NCI-H526 treated with DMSO at 0.1 percent for 48 hours (cell line): ENCODE measurements at places on chromosomes 7 and 10.

- DNase-seq: no peak
These were observed 13.7 kb downstream of the SRGN start for GRCh38 chr10:69101451-69102095.

DNA sequence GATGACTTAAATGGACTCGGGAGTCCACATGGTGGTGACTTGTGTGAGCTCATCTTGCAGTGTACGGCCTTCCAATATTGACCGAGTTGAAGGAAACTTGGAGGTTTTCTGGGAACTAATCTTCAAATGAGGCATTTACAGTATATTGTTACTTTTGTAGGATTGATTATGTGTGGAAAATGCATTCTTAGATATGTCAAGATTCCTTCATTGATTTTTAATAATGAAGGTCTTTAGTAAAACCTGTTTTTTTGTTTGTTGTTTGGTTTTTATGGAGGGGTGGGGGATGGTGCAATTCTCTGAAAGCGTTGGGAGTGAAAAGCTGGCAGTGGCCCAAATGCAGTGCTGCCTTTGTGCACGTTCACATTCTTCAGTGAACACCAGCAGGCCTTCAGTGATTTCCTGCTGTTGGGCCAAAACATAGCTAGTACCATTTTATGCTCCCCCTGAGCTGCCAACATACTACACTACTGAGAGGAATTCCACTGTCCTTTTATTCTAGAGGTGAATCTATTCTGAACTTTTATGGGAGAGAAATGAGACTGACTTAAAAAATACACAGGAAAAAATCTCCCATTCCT, 50.4 kb downstream of the CCNY start:
- DNase-seq: no peak

DNA sequence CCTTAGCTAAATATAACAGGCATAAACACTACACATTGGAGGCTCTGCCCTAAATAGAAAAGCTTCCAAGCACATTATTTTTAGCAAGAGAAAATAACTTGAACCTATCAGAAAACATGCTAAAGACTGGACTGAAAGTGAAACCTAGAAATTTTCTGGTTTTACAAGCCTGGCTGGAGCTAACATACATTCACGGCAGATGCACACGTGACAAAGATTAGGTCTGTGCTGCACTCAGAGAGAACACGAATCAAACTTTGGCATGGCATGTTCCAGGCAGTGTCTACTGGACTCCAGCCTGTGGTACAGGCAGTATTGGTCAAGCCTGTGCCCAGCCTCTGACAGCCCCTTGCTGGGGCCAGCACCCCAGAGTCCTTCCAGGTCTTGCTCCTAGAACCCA, 94.1 kb upstream of the PCBD1 start:
- no peak for DNase-seq

DNA sequence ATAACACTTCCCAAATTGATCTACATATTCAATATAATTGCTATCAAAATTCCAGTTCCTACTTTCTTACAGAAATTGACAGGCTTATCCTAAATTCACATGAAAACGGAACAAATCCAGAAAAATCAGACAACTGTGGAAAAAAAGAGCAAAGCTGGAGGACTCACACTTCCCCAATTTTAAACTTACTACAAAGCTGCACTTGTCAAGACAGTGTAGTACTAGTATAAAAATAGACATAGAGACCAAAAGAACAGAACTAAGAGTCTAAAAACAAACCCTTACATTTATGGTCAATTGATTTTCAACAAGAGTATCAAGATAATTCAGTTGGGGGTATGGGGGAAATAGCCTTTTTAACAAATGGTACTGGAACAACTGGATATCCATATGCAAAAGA, 27.5 kb downstream of the LMBR1 start:
- DNase-seq: no peak

DNA sequence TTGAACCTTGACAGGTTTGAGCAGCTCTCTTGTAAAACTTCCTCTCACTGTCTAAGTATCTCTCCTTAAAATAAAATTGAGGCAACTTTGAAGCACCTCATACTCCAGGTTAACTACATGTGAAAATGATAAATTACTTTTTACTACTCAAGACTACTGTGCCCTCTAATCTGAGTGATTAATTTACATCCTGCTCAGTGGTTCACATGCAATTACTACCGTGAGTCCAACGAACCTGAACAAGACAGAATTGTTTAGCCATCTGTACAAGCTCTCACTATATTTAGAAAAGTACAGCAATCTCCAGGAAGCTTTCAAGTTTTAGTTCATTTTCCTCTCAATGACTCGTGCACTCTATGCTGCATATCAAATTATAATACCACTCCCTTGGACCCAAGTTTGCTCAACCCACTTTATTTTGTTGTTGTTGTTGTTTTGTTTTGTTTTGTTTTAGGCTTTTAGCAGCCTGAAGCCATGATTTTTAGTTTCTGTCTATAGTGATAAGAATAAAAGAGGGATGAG, 21.2 kb downstream of the PDE1C start:
- no peak for DNase-seq

DNA sequence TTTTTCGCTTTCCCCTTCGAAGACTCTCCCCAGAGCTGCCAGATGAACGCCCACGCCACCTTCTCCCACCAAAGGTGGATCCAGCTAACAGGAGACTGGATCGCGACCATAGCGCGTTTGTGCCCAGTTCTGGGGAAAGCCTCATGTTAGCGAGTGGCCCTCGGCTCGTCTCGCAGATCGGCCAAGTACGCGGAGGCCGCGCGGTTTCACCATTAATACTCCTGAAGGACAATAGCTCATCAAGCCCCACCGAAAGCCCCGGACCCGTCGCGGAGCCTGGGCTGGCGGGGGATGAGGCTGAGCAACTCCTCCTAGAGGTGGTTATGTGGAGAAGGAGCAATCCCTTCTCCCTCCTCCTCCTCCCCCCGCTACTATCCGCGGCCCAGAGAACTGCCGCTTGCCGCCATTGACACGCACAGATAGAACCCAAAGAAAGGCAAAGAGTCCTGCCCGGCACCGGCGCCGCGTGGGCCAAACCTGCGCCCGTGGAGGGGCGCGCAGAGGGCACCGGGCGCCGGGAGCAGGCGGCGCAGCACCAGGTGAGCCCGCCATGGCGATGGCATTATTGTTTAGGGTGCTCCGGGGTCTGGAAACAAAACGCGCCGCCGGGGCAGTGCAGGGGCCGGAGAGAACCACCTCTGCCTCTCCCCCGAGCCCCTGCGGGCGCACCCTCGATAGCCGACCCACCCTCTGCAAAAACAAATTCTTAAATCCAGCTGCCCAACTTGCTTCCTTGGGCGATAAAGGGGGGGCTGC, at the start of gene MACROH2A2:
Gene MACROH2A2, plus strand, starts transcription at position 385 of the 756 bp plus-strand sequence. CDS start 22,813 bp downstream, outside the sequence.
- DNase-seq: peak; percentile 53

DNA sequence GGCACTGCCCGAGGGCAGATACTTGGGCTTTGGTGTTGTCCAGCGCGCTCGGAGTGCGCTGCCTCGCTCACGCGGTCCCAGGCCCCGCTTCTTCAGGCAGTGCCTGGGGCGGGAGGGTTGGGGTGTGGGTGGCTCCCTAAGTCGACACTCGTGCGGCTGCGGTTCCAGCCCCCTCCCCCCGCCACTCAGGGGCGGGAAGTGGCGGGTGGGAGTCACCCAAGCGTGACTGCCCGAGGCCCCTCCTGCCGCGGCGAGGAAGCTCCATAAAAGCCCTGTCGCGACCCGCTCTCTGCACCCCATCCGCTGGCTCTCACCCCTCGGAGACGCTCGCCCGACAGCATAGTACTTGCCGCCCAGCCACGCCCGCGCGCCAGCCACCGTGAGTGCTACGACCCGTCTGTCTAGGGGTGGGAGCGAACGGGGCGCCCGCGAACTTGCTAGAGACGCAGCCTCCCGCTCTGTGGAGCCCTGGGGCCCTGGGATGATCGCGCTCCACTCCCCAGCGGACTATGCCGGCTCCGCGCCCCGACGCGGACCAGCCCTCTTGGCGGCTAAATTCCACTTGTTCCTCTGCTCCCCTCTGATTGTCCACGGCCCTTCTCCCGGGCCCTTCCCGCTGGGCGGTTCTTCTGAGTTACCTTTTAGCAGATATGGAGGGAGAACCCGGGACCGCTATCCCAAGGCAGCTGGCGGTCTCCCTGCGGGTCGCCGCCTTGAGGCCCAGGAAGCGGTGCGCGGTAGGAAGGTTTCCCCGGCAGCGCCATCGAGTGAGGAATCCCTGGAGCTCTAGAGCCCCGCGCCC, at the start of gene NPY:
Gene NPY, plus strand, starts transcription at position 294 of the 802 bp plus-strand sequence. CDS start 1,051 bp downstream, outside the sequence.
- no peak for DNase-seq

- no peak for DNase-seq
These were observed 159.6 kb downstream of the EGFR start for GRCh38 chr7:55178292-55178862.

DNA sequence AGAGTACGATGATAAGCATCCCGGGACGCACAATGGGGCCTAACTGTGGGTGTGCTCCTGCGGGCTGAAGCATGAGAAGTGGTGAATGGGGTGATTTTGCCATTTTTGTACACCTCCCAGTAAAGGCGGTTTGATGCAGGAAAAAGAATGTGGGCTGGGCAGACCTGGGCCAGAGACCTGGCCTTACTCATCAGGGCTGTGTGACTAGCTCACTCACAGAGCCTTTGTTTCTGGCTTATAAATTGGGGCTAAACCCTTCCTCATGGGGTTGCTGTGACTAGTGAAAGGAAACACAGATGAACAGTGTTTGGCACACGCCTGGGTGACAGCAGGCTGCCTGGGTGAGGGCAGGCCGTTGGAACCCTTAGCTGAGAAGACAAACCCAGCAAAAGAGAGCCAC, 18.0 kb downstream of the RRP12 start:
- no peak for DNase-seq

GRCh38 chr7:4809666-4810065, 34.2 kb downstream of the AP5Z1 start:
- no peak for DNase-seq

DNA sequence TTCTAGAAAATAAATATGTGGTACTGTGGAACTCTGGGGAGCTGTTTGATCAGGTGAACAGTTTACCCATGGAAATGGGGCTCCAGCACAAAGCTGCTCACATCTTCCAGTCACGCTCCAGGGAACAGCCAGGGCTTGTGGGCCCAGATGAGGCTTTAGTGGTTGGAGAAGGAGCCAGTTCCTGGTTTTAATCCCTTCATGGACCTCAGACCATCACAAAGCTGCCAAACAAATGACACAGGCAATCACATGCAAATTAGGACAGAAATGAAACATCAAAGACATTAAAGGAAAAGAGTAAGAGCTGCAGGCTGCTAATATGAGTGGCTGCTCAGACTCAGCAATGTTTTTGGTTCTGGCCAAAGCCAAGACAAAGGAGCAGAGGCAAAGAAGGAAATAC, 2.2 kb upstream of the ATP6V0E2 start:
- DNase-seq: peak; percentile 98

DNA sequence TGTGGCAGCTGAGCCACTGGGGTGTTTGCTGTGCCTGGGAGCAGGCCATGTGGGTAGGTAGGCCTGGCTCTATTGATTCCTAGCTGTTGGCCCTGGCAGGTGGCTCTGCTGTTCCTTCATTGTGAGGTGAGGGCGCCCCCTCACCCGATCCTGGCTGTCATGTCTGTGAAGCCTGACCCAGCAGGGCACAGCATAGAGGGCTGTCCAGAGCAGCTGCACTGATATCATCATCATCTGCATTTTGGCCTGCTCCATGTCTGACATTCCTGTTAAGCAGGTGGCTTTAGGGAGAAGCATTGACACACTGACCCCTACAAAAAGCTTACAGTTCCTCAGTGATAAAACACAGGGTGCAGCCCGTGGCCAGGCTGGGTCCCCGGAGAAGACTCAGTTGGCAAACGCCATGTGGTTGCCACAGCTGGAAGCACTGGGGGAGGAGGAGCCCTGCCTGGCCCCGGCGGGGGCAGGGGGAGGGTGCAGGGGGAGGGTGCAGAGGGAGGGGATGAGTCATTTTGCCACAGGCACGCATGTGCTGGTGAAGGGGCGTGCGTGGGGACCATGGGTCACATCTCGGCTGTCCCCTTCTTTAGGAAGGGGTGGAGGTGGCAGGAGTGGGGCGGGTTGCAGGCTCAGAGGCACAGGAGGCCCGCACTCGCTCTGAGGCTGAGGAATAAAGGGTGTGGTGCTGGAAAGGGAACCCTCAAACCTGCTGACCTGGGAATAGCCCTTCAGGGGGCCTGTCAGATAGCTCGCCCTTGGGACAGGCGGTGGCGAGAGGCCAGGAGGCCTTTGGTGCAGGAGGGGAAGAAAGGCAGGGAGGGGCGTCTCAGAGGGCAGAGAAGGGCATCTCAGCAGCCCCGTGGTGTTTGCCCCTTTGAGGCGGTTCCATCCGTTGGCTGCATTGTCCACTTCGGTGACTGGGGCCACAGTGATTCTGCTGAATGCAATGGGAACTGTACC, 31.6 kb downstream of the IKZF1 start:
- no peak for DNase-seq

GRCh38 chr7:153504288-153505075, 547.7 kb upstream of the DPP6 start:
- DNase-seq: no peak

DNA sequence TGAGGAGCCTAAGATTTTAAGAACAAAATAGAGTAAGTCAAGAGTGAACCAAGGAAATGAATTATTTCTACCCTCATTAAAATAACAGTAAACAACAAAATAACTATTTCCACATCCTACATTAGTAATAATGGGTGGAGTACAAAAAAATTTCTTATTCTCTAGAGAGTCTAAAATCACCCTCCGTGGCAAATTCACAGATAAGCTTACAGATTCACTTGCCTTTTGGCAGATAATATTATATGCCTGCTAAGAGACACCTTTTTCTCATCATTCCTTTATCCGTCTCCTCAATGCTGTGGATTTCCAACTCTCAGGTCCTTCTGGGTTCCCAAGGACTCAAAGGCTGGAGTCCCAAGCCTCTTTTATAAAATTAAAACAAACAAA, 2.2 kb upstream of the EPC1 start:
- no peak for DNase-seq

DNA sequence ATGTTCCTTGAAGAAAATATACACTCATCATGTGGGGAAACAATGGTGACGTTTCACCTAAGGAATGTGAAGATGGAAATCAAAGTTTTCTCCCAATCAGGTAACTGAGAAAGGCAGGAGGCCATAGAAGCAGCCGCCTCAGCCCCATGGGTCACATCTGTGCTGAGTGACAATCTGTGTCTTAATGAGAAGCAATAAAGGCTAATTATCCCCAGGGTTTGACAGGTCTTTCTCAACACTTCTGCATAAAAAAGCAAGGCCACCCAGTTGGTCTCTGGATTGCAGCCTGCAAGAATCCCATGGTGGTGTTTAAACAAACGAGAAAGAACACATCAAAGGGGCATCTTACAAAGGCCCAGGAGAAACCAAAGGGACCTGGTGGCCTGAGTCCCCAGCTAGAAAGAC, 91.1 kb upstream of the TNS3 start:
- DNase-seq: no peak
